ENCODE measurements at places on chromosomes 4 and X. TPM values are rescaled to one million over a fixed set of nuclear protein-coding genes. Genes with fewer than 3 reads are reported as not detected.

CCDC110 gene
- 0.35 TPM for total RNA-seq

ADAM29 gene
- total RNA-seq: not detected

GRCh38 chr4:89254847-89255246 lies 52.8 kb downstream of the GPRIN3 start:
- H3K27ac ChIP-seq: peak overlapping the region; percentile 33
- DNase-seq: peak; percentile 26
- H3K27me3 ChIP-seq: no peaks in the 10 kb centered on the region

DNA sequence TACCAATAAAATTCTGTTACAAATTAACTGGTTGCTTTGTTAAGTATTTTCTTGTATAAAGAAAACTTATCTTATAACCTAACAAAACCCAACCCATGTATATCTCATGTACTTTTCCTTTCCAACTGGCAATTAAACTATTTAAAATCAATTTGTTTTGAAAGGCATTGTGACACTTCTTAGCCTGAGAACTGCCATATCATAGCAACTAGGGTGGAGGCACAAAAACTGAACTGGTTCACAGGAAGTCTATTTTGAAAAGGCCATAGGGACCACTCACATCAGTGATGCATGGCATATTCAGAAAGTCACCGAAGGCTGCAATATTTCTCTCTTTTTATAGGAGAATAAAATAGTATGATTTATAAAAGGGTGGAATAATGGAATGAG lies 40.5 kb upstream of the ARSJ start:
- H3K4me3 ChIP-seq: no peak overlapping the region
- no peaks in the 10 kb centered on the region for H3K4me1 ChIP-seq
- no peak for DNase-seq
- no peaks in the 10 kb centered on the region for H3K27me3 ChIP-seq
- H3K27ac ChIP-seq: no peak overlapping the region

GRCh38 chr4:108991551-108992328 lies 228.9 kb upstream of the ETNPPL start:
- H3K4me3 ChIP-seq: no peak overlapping the region
- H3K27me3 ChIP-seq: peaks cover 3% of the 10 kb centered on the region
- H3K27ac ChIP-seq: no peak overlapping the region

- H3K27me3 ChIP-seq: no peaks in the 10 kb centered on the region
- H3K36me3 ChIP-seq: no peaks in the 10 kb centered on the region
- H3K4me1 ChIP-seq: no peaks in the 10 kb centered on the region
- H3K4me3 ChIP-seq: no peak overlapping the region
- no peak overlapping the region for H3K27ac ChIP-seq
- DNase-seq: no peak
Measured at GRCh38 chr4:159341522-159341921, 238.6 kb downstream of the RAPGEF2 start.

GRCh38 chrX:71102292-71102691 lies 4.2 kb downstream of the CXorf65 start:
- peaks cover 24% of the 10 kb centered on the region for H3K4me1 ChIP-seq
- peaks cover 8% of the 10 kb centered on the region for H3K36me3 ChIP-seq
- H3K27me3 ChIP-seq: no peaks in the 10 kb centered on the region
- H3K27ac ChIP-seq: peak overlapping the region; percentile 82
- no peak for DNase-seq

- H3K4me1 ChIP-seq: peaks cover 28% of the 10 kb centered on the region
- no peak overlapping the region for H3K4me3 ChIP-seq
- H3K36me3 ChIP-seq: peaks cover 3% of the 10 kb centered on the region
Measured at GRCh38 chr4:102589743-102590142, 88.6 kb downstream of the NFKB1 start.

Data from T-cell (primary cell).